ENCODE measurements at places on chromosomes 1 and 21.

DNA sequence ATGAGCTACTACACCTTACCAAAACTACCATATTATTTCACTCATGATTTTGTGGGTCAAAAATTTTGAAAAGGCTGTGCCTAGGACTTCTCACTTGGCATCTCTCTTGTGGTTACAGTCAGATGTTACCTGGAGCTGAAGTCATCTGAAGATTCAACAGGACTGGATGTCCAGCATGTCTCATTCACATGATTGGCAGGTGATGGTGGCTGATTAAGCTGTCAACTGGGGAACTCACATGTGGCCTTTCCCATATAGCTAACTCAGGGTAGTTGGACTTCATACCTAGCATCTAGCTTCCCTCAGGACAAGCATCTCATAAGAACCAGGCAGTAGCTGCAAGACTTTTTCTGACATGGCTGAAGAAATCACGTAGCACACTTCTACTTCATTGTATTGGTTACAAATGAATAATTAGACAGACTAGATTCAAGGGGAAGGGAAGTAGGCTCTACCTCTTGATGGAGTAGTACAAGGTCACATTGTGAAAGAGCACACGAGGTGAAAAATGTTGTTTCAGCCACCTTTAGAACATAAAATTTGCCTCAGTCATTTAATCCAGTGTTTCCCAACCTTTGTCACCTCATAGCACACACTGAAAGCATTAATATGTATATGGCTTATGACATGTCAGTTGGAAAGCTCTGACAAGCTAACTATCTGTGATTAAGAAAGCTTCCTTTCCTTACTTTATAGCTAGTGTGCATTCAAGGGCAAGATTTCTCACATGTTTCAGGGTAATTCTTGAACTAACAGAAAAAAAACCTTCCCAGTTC lies 68.0 kb upstream of the PTGFRN start:
- no peak for DNase-seq

DNA sequence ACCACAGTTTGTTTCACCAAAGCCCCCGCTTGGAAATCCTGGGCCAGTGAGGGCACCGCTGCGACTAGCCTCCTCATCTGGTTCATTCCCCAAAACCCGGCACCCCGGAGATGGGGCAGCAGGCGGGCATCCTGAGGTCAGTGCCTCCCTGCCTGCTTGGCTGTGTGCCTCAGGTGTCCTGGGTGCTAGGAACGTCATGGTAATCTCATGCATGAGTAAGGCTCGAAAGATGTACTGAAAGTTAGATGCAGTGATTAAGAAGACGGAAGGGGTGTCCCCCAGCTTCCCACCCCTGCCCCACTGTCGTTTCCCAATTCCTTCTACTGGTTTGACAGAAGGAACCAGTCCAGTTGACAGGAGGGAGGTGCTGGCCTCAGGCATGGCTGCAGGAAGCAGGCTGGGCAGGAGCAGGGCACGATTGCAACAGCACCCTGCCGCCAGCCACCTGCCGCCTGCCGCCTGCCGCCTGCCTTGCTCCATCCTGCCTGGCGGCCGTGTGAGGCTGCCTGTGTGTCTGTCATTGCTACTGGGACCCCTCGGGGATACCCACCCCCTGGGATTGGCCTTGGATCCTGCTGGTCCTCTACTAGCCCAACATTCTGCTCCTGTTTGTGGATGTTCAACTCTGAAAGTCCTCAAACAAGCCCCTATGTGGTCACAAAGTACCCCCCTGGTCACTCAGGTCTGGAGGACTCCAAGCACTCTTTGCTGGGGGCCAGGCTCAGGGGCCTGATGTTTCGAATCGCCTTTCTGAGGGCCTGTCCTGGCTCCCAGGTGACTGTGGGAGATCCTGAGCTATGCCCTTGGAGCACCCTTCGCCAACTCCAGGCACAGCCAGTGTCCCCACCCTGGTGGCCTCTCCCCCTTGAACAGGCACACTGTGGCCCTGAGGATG lies 73.0 kb upstream of the IFFO2 start:
- peak; percentile 51 for DNase-seq

- DNase-seq: no peak
Observed at GRCh38 chr1:50667710-50668356, 244.6 kb upstream of the DMRTA2 start.

DNA sequence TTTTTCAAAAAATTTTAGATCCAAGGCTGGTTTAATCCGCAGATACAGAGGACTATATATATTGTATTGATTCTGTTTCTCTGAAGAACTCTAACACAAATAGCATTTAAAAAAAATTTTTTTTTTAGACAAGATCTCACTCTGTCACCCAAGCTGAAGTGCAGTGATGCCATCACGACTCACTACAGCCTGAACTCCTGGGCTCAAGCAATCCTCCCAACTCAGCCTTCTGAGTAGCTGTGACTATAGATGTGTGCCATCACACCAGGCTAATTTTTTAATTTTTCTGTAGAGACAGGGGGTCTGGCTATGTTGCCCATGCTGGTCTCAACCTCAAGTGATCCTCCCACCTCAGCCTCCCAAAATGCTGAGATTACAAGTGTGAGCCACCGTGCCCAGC lies 3.0 kb downstream of the ANKRD45 start:
- DNase-seq: no peak

GRCh38 chr21:26441149-26441548 lies 131.9 kb downstream of the CYYR1 start:
- no peak for DNase-seq

DNA sequence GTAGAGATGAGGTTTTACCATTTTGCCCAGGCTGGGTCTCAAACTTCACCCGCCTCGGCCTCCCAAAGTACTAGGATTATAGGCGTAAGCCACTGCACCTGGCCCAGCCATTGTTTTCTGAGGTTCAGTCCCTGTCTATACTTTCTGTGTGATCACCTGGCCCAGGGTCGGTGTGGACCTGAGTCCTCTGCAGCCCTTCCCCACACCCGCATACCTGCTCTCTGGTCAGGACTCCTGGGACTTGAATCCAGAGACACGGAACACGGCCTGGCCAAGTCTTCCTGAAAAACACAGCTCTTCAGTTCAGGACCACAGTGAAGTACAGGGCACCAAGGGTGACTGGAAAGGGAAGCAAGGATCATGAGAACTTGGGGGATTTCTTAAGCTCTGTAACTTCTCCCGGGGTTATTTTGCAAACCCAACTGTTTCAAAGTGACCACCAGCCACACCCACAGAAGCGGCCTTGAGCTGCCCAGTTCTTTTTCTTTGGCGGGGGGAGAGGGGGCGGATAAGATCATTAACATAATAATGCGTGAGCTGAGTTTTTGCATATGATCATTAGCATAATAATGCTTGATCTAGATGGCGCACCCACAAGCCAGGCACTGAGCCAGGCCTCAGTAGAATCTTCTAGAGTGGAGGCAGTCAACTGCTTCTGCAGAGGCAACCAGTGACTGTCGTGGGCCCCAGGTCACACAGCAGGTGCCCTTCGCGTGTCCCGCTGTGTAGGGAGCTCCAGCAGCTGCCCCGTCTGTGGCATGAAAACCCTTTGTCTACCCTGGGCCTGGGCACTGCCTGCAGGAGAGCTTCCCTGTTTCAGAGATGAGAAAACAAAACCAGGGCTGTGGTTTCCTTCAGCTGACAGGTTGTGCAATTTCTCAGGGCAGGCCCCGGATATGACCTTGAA lies 1.7 kb upstream of the NADK start:
- DNase-seq: no peak

- no peak for DNase-seq
Observed at GRCh38 chr1:100077531-100077930, 55.2 kb downstream of the SASS6 start.

DNA sequence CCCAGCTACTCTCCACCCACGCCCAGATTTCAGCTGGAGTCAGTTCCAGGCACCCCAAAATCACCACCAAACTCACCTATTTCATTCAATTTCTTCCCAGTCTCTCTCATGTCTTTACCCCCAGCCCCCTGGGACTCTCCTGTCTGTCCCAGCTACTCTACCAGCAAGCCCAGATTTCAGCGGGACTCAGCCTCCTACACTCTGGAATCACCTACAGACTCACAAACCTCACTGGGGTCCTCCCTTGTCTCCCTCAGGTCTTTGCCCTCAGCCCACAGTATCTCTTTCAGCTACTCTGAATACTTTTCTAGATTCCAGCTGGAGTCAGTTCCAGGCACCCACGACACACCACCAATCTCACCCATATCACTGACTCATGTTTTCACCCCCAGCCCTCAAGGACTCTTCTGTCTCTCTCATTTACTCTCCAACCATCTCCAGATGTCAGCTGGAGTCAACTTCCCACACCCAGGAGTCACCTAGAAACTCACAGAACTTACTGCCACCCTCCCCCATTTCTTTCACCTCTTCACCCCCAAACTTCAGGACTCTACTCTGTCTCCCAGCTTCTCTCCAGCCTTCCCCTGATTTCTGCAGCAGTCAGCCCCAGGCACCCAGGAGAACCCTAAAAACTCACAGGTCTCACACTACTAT lies 1529.3 kb upstream of the TPTE start:
- no peak for DNase-seq

DNA sequence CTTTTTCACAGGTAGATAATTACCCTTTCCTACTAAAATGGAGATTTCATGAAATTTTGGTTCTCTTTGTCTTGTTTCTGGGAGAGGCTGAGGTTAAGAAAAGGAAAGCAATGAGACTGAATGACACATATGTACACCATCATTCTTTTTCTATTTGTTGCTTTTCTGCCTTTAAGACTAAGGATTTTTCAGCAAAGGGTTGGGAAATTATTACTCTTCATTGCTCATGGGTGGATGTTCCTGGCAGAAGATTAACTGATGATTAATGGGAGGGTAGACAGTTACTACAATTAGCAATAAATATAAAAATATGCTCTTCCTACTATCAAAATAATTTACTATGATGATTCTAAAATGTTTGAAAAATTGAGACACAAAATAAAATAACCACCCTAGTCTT lies 316.5 kb upstream of the USP24 start:
- no peak for DNase-seq

DNA sequence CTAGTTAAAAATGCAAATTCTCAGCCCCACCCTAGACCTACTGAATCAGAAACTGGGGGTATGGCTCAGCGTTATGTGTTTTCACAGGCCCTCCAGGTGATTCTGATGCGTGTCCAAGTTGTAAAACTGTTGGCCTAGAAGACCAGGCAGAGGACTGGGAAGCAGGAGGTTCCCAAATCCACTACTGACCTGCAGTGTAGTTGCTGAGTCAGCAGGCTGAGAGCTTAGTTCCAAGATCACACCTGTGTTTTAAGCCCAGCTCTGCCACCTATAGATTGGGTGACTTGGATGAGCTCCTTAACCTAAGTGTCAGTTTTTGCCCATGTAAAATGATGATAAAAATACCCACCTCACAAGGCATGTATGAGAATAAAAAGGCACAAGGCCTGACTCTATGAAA lies 4.1 kb downstream of the GRHL3 start:
- peak; percentile 84 for DNase-seq

- no peak for DNase-seq
Observed at GRCh38 chr1:203101813-203102634, 16.2 kb upstream of the MYOG start.

DNA sequence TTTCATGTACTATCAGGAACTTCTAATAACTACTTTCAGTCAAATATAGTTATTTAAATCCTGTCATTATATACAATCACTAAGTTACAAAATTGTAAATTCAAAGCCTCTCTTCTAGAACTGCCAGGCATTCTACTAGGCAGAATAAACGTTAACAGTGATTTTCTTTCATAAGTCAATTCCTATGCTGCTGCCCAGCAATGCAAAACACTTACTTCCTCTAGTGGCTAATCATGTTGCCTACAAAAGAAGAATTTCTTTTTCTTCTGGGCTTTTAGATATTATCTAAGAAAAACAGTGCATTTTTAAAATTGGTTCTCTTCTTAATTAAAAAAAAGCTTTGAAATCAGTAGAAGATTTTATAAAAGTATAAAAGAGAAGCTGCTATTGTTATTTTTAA lies 509.8 kb upstream of the ADAMTS5 start:
- DNase-seq: no peak

- no peak for DNase-seq
Observed at GRCh38 chr1:194821091-194821490, 1634.7 kb upstream of the B3GALT2 start.

GRCh38 chr1:92329347-92330129 lies 30.7 kb downstream of the RPAP2 start:
- peak; percentile 91 for DNase-seq

GRCh38 chr1:62870148-62870547 lies 86.2 kb downstream of the ATG4C start:
- no peak for DNase-seq

- DNase-seq: no peak
Observed at GRCh38 chr1:173545688-173546087, 57.2 kb downstream of the SLC9C2 start.

- no peak for DNase-seq
Observed at GRCh38 chr1:53148123-53148522, 5.7 kb upstream of the SLC1A7 start.

GRCh38 chr1:40770296-40771070 lies 13.1 kb upstream of the KCNQ4 start:
- DNase-seq: no peak

GRCh38 chr1:39576016-39576657 lies 453 bp downstream of the PABPC4 start:
- no peak for DNase-seq

- DNase-seq: no peak
Observed at GRCh38 chr1:119573886-119574285, 66.9 kb downstream of the HSD3B1 start.

GRCh38 chr1:208475951-208476845 lies 232.0 kb upstream of the PLXNA2 start:
- no peak for DNase-seq

- no peak for DNase-seq
Observed at GRCh38 chr1:209710093-209710492, 5.4 kb downstream of the HSD11B1 start.

DNA sequence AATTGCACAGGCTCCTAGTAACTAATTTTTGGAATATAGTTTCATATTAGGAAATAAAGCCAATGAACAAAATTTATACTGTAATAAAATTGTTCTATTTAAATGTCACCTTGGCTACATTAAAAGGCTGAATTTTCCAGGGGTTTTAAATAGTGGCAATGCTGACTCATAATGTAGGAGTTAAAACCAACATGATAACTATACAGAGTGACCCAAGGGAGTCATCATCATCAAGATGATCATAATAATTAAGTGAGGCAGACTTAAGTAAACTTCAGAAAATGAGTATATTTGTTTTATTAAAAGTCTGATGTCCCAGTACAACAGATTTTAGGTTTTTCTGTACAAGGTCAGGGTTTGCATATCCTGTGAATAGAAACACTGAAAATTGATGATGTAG lies 183.4 kb downstream of the PLPPR4 start:
- no peak for DNase-seq

- peak; percentile 36 for DNase-seq
Observed at GRCh38 chr1:119613769-119614720, 34.0 kb downstream of the ZNF697 start.

- DNase-seq: no peak
Observed at GRCh38 chr1:212428496-212428895, 4.2 kb upstream of the NENF start.

Measured in epithelial cell of prostate (primary cell).